ENCODE measurements at places on chromosomes 11 and 22. TPM values are rescaled to one million over a fixed set of nuclear protein-coding genes. Genes with fewer than 3 reads are reported as not detected.

DNA sequence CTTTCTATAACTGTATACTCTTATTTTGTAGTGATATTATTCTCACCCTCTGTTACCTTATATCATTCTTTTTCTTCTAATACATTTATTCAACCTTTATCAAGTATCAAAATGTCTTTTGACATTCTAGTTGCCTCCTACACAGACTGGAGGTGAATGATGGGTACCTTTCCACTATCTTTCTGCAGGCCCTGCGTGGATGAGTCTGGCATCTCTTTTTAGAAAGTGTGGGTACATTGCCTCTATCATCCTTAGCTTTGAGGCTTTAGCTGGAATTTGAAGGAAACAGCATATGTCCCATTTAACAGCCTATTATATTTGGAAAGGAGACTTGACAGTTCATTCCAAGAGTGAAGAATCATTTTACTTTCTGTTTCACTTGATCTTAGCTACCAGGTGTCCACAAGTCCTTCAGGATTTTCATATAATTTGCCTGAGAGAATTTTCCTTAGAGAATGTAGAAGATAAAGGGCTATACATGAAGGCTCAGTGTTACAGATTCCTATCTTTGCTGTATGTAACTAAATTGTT lies 192.0 kb downstream of the CWF19L2 start:
- no peak for DNase-seq

Gene PTPRCAP
- total RNA-seq, result 26.6 TPM

DNA sequence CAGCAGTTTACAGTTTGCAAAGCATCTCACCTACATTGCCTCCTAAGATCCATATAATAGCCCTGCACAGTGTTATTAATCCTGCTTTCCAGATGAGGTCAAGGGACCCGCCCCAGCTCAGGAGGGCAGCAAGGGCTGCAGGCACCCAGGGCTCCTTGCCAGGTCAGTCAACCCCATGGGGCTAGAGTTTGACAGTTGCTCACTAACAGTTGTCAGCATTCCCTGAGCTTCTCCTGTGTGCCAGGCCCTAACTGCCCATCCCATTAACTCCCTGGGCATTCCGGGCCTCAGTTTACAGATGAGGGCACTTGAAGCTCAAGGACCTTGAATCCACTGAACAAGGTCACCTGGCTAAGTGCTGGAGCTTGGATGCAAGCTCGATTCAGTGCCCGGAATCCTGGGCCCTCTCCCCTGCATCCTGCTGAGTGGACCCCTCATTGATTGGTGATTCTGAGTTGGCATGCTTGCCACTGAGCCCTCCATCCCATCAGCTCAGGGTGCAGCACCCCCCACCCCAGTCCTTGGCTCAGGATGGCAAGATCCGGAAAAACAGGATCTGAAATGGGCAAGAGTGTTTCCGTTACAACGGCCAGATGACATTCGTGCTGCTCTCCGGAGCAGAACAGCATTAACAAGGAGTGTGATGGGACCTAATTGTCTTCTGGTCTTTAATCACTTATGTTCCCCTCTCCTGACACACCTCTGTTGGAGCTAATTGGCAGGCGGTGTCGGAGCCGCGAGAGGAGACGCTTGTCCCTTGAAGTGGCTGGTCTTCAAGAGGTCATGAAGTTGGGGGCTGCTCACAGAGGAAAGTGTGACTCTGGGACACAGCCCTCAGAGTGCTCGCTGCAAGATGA lies 87.4 kb upstream of the SHISAL1 start:
- DNase-seq, result peak; percentile 40

Gene GAB4
- total RNA-seq, result not detected

GRCh38 chr11:119828819-119829218 lies 99.8 kb upstream of the NECTIN1 start:
- DNase-seq, result no peak

Gene UPK3A
- total RNA-seq, result not detected
